ENCODE measurements at places on chromosomes 5 and 9. TPM values are rescaled to one million over a fixed set of nuclear protein-coding genes. Genes with fewer than 3 reads are reported as not detected.
A peak's percentile ranks its signal among the peaks of the same experiment; 100 is the strongest.

- DNase-seq, result no peak
Observed at GRCh38 chr5:107459605-107460004, 211.1 kb downstream of the EFNA5 start.

- no peak for DNase-seq
Observed at GRCh38 chr5:148950471-148950863, 112.4 kb downstream of the SH3TC2 start.

Gene CCNI2
- polyA plus RNA-seq, result 3.6 TPM

- no peak for DNase-seq
Observed at GRCh38 chr5:95924720-95925377, 36.8 kb downstream of the ELL2 start.

DNA sequence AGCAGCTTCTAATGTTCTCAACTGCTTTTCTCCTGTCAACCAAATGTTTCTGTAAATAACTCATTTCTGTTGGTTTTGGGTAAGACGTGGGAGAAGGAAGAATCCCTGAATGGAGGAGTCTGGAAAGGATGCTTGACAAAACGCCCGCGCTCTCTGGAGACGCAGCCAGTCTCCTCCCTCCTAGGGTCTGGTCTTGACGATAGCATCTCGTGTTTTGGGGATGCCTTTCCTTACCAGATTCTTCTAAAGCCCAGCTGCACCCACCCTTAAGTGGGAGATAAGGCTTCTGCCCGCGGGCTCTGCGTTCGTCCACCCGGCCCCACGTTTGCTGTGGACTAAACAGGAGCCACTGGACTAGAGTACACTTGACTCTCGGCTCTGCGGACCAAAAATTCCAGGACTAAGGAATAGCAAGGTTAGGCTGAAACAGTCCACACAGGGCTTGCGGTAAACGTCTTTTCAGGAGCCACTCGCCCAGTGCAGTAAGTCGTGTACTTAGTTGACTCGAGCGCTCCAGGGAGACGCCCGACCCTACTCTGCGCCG is 491 bp upstream of the CTSL start:
- DNase-seq, result no peak

GRCh38 chr9:8708728-8709127 is 909.1 kb upstream of the DMAC1 start:
- no peak for DNase-seq

Gene FAM221B
- not detected for polyA plus RNA-seq

DNA sequence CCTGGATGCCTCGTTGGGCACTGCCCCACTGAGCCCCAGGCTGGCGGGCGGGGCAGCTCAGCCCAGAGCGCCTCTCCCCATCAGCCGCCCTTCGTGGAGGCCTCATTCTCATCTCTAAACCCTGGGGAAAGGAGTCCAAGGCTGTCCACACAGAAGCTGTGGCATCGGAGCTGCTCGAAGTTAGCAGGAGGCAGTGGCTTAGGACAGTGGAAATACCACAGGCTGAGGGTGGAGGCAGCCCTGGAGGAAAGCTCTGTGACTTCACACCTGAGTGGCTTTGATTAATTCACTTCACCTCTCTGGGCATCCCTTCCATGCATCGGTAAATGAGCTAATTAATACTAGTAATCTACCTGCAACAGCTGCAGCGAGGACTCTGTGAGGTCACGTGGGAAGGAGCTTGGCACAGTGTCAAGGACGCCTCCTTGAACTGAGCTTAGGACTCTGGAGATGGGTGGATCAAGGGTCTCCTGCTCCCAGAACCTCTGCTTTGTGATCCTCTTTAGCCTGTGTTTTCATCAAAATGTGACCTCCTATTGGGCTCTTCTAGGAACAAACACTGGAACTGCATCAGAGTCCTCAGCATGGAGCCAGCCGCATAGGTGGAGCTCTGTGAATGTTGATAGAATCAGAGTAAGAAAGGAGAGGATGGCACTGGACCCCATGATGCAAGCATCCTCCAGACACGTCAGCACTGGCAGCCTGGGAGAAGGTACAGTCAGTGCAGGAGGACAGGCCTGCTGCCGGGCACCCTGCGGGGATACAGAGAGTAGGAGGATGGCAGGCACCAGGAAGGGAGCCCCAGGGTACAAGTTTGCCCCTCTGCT is 842 bp upstream of the ANGPTL2 start:
- peak; percentile 51 for DNase-seq

Gene CBY3
- polyA plus RNA-seq, result 0.47 TPM

Gene FAT2
- 7.9 TPM for polyA plus RNA-seq

Gene GAS1
- 57.3 TPM for polyA plus RNA-seq

Gene GGTA1
- 6.7 TPM for polyA plus RNA-seq

- no peak for DNase-seq
Observed at GRCh38 chr9:74645007-74645639, 148.0 kb downstream of the RORB start.

DNA sequence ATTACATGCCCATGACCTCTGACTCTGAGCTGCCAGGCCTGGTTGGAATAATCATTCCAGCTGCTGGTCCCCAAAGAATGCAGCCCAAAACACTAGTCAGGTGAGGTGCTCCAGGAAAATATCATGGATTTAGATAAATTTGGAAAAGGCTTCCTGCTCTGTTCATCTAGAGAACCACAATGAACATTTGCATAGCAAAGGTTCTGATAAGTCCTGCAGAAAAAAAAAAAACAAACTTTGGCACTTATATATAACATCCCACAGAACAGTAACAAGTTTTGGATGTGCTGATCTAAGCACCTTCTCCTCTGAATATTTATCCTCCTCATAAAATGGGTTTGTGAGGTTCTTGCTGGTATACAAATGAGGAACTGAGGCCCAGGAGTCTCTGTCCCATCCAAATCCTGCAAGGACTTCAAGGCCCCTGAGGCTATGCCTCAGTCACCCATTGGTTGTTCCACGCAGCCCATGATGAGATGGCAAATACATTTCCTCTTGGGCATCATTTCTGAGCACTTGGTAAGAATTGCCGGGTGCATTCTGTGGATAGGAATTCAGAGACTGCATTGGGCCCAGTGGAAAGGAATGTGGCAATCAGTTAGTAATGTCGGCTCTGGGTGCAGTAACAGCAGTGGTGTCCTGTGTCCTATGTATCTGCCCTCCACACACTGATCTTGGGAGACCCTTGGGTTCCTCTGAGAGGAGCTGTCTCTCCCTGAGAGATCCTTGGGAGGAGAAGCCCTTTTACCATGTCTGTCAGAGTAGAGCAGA is 73.4 kb upstream of the ASS1 start:
- no peak for DNase-seq

- no peak for DNase-seq
Observed at GRCh38 chr5:178387061-178387855, 154.7 kb upstream of the PHYKPL start.

Gene CCNO
- 8.2 TPM for polyA plus RNA-seq

GRCh38 chr5:81225463-81225862 is 7.7 kb upstream of the CKMT2 start:
- no peak for DNase-seq

GRCh38 chr9:87158765-87159164 is 211.5 kb upstream of the GAS1 start:
- DNase-seq, result no peak

- DNase-seq, result no peak
Observed at GRCh38 chr5:106677057-106677456, 993.7 kb downstream of the EFNA5 start.

GRCh38 chr5:56328753-56329560 is 95.8 kb upstream of the ANKRD55 start:
- DNase-seq, result no peak
